ENCODE measurements at places on chromosomes 13 and 19.

- DNase-seq: no peak
These were observed 69.5 kb downstream of the DACH1 start for GRCh38 chr13:71797517-71797916.

DNA sequence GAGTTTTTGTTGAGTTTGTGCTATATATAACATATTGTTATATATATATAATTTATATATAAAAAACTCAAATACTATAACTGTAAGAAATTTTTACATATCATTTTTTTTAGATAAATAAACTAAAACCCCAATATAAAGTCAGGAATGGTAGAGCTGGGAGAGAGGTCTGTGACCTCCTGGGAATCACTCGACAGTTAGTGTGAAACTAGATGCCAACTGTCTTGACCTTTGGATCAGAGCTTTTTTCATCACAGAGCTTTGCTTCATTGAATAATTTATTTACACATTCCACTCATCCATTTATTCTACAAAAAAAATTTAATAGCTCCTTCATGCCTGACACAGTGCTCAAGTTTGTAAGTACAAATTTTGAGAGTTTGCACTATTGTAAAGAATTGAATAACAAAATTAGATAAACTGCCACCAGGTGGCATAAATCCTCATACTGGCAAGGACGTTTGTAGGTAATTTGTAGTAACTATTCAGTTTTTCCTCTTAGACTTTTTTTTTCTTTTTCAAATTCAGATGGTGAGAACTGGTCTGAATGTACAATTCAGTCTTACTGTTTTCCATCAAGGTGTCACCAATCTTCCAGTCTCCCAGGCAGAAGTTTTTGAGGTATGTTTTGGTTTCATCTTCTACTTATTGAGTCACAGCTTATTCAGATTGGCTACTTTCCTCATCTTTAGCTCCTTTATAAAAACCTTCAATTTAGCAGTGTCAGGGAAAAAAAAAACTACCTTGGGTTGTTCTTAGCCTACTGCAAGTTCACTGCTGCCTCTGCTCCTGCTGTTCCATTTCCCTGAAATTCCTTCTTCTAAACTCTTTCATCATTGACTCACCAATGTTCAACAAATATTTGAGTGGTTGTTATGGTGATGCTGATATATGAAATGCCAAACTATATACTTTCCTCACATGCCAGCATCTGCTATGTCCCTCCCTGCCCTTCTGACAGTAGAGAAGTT, 28.7 kb downstream of the LACC1 start:
- DNase-seq: no peak

DNA sequence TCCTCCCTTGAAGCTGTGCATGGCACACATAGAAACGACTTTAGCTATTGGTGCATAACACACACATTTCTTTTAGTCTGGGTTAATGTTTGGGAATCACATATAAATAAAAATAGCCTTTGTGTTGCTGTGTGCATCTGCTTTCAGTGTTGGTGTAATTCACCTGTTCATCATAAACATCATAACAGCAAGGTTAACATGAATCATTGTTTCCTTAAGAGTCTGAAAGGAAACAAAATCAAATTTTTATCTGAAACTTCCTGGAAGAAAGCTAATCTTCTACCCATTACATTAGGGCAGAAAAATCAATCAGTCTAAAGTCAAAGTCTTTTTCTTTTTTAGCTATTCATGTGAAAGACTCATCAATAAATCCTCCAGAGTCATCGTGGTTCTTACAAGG, 35.0 kb upstream of the TNFSF11 start:
- DNase-seq: no peak

- no peak for DNase-seq
These were observed 107.8 kb downstream of the ELF1 start for GRCh38 chr13:40911341-40911740.

- no peak for DNase-seq
These were observed at the start of gene EPS8L1 for GRCh38 chr19:55075371-55075998. EPS8L1 (plus strand) TSS chr19:55075869; CDS start chr19:55076445, 576 bp downstream.

DNA sequence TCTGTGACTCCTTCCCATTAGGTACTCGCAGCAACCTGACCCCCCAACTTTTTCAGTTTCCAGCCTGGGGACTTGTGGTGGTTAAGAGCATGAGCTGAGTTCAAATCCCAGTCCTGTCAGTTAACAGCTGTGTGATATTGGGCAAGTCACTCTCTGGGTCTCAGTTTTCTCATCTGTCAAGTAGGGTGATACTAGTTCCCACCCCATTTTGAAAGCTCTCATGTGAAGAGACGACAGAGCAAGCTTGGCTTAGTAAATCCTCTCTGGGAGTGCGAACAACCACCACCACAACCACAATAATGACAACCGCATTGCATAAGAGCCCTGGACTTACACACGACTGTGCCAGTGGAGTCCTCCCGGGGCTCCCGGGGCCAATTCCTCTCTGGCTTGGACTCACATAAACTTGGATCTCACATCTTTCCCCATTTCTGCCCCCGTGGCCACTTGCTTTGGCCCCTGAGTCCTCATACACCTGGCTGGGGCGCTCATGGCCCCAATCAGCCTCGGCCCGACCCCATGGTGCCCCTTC, 454 bp downstream of the BLVRB start:
- no peak for DNase-seq

GRCh38 chr13:77544355-77544754, 8.8 kb downstream of the SCEL start:
- DNase-seq: peak; percentile 80

GRCh38 chr19:46147791-46148288, at the start of gene IGFL2:
IGFL2 (plus strand) TSS chr19:46148238; CDS start chr19:46148279, 41 bp downstream.
- DNase-seq: no peak

GRCh38 chr19:27794494-27795042, 1418.4 kb downstream of the UQCRFS1 start:
- DNase-seq: peak; percentile 53

GRCh38 chr13:77583581-77583980, 48.1 kb downstream of the SCEL start:
- no peak for DNase-seq

DNA sequence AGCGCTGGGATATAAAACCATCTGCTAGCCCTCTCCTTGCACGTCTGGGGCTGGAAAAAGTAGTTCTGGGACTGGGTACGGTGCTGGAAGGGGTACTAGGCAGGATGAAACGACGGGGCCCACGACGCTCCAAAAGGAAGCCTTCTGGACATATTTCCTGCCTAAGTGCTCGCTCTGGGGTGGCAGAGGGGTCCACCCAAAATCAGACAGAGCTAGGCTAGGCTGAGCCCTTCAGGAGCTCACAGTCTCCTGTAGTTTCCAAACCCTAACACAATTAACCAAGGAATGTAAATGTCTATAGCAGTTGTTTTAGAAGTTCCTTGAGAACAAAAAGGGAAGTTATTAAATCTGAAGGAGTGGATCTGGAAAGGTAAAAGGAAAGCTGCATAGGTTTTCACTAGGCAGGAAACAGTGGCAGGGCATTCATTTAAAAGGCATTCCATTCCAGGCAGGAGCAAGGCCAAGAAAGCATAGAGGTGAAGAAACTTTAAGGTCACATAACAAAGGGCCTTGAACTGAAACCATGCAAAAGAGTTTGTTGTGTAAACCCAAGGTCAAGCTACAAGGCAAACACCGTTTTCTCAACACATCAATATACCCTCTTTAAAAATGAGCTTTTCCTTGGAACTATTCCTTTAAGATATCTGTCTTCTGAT, 634 bp upstream of the DIAPH3 start:
- no peak for DNase-seq

GRCh38 chr13:113815151-113816058, 48.5 kb downstream of the GAS6 start:
- DNase-seq: no peak

- no peak for DNase-seq
These were observed 2.7 kb upstream of the CEACAM7 start for GRCh38 chr19:41690801-41691065.

DNA sequence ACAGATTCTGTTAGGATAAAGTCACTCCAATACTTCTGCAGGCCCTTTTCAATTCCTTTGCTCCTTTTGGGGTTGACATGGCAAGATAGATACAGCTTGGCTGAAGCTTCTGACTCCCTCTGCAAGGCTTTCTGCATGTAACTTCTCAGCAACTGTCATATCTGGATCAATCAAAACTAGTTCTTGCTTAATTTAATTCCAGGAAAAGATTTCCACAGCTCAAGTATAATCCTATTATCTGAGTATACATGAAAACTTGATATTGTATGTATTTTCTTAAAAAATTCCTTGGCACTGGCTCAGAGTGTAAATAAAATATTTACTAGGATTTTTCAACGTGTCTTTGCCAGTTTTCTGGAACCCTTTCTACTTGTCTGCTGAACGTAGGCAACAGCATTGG, 109.6 kb downstream of the STARD13 start:
- DNase-seq: no peak

DNA sequence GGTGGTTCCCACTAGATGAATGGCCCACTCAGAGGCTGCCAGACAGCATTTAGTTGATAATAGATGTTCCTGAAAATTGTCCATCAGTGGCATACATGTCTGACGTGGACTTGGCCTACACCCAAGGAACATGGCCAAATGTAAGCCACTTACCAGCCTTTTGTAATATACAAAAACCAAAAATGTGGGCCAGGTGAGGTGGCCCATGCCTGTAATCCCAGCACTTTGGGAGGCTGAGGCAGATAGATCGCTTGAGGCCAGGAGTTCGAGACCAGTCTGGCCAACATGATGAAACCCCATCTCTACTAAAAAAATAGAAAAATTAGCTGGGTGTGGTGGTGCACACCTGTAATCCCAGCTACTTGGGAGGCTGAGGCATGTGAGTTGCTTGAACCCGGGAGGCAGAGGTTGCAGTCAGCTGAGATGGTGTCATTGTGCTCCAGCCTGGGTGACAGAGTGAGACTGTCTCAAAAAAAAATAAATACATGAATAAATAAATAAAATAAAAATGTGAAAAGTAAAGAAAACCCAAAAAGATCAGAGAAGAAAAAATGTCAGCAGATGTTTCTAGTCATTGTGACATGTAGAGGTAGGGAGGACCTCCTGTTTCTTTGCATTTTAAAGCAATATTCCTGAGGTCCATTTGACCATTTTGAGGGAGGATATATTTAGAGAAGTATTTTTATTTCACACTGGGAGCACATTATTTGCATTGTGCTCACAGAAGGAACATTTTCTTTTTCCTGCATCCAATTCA, 7.1 kb upstream of the WTIP start:
- no peak for DNase-seq

DNA sequence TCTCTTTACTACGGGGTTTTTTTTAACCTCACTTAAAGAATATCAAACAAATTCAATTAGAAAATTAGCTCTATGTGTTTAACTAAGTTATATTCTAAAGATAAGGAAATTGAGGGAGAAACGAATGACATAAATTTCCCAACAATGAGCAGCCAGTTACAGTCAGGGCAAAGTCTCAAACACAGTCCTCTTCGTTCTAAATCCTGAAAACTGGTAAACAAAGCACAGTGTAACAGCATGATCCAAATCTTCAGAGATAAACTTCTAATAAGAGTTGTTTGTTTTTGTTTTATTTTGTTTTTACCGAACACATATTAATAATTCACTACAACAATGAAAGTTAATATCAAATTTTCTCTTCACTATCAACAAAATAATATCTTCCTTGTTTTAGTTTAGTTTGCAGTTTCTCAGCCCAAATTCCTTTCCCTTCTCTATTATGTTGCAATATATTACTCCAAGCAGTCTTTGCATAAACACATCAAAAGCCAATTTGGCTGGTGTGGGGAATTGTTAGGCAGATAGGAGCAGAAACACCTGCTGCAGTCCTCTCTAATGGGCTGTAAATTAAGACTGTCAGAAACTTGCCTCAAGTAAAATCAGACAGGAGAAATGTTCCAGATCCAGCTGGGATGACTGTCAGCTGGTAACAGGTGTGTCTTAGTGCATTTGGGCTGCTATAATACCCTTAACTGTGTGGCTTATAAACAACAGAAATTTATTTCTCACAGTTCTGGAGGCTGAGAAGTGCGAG, 106.5 kb upstream of the SGCG start:
- DNase-seq: no peak

- no peak for DNase-seq
These were observed 43.9 kb downstream of the CELF5 start for GRCh38 chr19:3268326-3268725.

- no peak for DNase-seq
These were observed 8.2 kb upstream of the USE1 start for GRCh38 chr19:17206736-17207581.

- DNase-seq: no peak
These were observed 57.9 kb downstream of the KDM4B start for GRCh38 chr19:5026706-5027273.

DNA sequence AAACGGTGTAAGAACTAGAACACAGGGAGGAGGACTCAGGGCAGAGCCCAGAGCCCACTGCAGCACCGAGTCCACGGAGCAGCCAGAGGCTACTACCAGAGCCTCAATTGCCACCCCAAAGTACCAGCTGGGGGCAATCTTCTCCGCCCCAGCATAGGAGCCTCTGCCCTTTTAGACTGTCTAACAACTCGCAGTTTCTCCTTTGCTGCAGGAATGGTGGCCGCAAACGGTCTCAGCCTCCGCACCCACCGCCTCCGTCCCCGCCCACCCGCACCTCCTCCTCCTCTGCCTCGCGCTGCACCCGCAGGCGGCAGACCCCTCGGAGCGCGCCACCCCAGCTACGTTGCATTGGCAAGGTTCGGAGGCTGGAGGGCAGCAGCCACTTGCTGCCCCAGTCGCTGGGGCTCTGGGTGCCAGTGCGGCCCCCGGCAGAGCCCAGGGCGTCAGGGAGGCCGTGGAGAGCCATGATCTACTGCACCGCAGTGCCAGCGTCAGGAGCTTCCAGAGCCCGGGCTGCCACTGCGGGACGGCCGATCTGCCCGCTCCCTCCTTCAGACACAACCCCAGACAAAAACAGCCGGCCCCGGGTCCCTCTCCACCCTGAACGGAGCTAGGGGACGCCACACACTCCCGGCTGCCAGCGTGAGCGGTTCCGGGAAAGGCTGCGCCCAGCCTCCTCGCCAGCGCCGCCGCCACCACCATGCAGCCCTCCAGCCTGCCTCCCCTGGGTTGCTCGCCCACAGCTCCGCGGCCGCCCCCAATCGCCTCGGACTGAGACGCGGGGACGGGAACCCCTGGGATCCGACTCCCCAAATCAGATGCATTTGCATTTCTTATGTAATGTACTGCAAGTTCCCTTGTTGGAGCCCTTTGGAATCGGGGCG, 1.8 kb downstream of the FGF14 start:
- DNase-seq: no peak

DNA sequence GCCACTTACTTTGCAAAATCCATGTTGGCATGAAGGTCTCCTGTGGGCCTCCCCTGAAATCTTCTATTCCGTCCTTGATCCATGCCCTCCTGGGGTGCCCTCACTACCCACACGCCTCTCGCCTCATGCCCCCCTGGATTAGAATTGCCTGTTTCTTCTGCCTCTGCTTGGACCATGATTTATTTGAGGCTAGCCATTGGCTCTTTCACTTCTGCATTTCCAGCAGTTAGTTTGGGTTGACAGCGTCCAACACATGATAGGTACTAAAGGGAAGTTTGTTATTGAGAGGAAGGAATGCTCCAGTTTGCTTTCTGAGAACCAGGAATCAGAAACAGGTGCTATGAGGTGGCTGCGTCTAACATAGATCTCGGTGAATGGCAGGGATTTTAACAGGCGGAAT, 30.5 kb upstream of the TPTE2 start:
- no peak for DNase-seq

- DNase-seq: peak; percentile 63
These were observed 41.7 kb upstream of the CEACAM20 start for GRCh38 chr19:44570984-44571684.

- no peak for DNase-seq
These were observed 132.5 kb upstream of the ZNF91 start for GRCh38 chr19:23527797-23528196.

All from right forelimb (tissue), 1 donor.